ENCODE measurements at places on chromosomes 2 and 18.

GRCh38 chr2:73759285-73759764 lies 20.6 kb downstream of the DUSP11 start:
- no peak for DNase-seq

DNA sequence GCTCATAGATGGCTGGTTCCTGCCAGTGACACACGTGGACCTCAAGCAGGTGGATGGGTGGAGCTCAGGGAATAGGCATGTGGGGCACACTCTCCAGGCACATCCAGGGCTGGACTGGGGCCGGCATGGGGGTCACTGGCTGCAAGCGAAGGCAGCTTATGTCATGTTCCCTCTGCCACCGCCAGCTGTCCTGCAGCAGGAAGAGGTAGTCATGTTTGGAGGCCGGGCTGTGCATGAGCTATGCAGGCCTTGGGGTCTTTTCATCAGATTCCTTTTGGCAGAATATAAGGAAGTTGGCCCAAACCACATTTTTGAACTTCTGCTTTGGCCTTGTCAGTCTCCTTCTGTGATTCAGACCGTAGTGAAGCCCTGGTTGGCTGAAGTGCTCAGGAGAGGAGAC lies 61.5 kb downstream of the AGAP1 start:
- DNase-seq: no peak

DNA sequence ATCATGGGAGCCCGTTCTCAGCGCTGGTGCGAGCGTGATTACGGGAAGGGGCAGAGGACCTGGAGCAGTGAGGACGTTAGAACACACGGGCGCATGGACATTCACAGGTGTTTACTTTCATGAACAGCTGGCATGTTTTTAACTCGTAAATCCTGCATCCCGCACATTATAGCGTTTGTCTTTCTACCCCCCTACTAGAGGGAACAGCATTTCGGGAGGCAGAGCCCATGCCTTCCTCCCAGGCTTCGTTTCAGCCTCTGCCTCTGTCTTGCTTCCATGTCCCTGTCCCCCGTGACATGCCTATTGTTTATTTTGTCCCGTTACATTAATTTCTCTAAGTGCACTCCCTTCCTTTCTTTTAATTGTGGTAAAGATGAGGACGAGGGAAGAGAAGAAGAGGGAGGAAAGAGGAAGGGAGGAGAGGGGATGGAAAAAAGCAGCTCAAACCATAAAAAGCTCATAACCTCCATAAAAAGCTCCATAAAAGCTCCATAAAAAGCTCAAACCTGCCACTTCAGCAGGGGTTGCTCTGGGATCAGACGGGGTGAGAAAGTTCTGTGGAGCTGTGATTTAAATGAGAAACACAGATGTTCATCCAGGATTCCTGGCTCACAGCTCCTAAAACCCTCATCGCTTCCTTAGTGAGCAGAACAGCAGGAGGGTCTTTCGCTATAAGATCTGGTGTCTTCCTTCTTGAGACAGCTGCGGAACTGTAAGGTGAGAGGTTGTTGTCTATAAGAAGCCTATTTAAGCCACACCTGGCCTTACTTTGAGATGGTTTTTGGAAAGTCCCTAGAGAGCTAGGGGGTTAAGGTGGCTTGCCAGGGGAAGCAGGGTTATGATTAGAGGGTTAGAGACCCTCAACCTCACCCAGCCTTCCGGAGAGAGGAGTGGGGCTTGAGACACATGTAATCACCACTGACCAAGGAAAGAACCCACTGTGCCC lies 66.6 kb upstream of the SNTG2 start:
- DNase-seq: no peak

GRCh38 chr2:73293534-73294171 lies at the start of gene EGR4:
Gene EGR4 (minus strand): TSS chr2:73293548. CDS start chr2:73293317, 231 bp downstream.
- no peak for DNase-seq

Data from NCI-H187 treated with DMSO at 0.1 percent for 48 hours (cell line).